ENCODE measurements at places on chromosomes 3 and 15.
A peak's percentile ranks its signal among the peaks of the same experiment; 100 is the strongest.

GRCh38 chr15:76345880-76346668 lies 9.5 kb downstream of the ISL2 start:
- DNase-seq = peak; percentile 56

- DNase-seq = peak; percentile 79
Observed at GRCh38 chr15:47717036-47717612, at the start of gene SEMA6D. Gene SEMA6D, plus strand, starts transcription at chr15:47717505. Its CDS starts 42,294 bp downstream, at chr15:47759799.

DNA sequence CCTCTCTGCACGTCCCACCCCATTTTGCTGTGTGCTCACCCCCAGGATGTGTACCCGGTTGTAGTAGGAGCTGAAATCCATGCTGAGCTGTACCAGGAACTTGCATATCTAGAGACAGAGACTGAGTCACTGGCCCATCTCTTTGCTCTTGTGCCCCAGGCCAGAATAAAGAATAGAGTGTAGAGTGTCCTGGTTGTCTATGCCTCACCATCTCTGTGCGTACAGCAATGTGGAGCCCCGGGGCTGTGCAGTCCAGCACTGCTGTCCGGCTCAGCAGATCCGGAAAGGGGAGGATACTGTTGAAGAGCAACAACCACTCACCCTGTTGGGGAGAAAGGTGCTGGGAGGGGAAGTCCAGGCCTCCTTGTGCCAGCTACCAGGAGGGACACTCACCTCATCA lies 2.6 kb downstream of the DALRD3 start:
- DNase-seq = peak; percentile 57

GRCh38 chr15:40776537-40777141 lies 6.9 kb downstream of the C15orf62 start:
- DNase-seq = peak; percentile 50

- DNase-seq = no peak
Observed at GRCh38 chr3:141403576-141403975, 35.3 kb downstream of the ZBTB38 start.

DNA sequence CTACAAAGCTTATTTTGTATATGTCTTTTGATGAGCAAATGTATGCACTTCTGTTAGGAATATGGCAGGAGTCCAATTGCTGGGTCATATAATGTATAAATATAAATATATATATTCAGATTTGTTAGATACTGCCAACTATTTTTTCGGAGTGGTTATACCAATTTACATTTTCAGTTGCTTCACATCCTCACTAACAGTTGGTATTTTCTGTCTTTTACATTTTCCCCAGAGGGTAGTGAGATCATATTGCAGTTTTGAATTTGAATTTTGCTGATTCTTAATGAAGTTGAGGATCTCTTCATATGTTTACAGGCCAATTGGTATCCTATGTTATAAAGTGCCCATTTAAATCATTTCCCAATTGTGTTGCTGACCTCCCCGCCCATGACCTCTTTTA lies 139.0 kb upstream of the KCNMB2 start:
- no peak for DNase-seq

GRCh38 chr3:191985691-191986090 lies 524.7 kb downstream of the PYDC2 start:
- DNase-seq = peak; percentile 62

- no peak for DNase-seq
Observed at GRCh38 chr3:127260826-127261555, 26.9 kb downstream of the PRR20G start.

- peak; percentile 88 for DNase-seq
Observed at GRCh38 chr3:151219056-151219455, 16.0 kb upstream of the GPR171 start.

GRCh38 chr3:161371441-161372320 lies at the start of gene SPTSSB:
Gene SPTSSB, minus strand, starts transcription at chr3:161371517. Its CDS starts 25,194 bp downstream, at chr3:161346323.
- peak; percentile 28 for DNase-seq

GRCh38 chr3:128262457-128262856 lies 109.2 kb downstream of the EEFSEC start:
- no peak for DNase-seq

DNA sequence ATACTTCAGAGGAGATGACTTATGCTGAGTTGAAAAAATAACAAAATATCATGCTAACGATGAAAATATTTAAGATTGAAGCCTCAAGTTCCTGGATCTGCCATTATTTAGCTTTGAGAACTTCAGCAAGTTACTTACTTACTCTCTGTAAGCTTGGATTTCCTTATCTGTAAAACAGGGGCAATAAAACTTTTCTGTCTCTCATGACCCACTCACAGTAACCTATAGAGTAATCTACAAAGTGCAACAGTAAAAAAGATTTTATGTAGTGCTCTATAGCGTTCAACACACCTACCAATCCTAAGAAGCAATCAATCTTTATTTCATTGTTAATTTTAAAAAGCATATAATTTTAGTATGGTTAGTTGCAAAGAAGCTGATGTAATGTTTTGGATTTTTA lies 478.6 kb downstream of the ZIC1 start:
- no peak for DNase-seq

DNA sequence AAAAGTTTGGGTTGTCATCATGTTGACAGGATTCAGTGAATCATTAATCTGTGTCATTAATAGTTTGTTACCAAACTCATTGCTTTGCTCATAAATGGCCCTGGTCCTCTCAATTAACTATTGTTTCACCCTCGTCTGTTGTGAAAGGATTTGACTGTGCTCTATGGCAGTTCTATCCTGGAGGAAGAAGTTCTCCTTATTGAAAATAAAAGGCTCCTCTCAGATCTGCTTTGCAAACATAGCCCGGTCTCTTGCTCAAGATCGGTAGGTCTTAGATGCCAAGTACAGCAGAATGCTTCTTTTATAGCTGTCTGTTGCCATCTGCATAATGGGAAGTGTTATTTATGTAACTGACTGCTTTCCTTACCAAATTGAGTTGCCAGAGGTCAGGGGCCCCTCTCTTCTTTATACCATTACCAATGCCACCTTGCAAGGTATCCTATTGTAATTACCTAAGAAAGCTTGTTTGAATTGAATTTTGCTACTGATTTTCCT lies 146.5 kb downstream of the EBLN2 start:
- no peak for DNase-seq

DNA sequence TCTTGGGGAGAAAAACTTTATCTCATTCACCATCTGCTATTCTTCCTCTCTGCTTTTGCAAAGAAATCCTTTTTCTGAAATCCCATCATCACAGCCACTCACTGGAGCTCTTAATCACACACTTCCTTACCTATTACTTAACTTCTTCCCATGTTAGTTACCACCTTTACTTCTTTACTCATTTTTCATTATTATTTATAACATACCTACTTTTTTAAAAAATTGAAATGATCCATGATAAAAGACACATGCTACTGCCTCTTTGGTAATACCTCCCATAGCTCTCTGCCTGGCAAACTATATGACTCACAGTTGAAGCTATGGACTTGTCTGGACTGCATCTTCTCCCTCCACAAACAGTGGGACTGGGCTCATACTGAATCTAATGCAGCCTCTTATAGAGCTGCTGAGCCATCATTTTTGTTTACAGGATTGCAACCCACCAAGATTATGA lies 150.3 kb downstream of the TNIK start:
- peak; percentile 66 for DNase-seq

DNA sequence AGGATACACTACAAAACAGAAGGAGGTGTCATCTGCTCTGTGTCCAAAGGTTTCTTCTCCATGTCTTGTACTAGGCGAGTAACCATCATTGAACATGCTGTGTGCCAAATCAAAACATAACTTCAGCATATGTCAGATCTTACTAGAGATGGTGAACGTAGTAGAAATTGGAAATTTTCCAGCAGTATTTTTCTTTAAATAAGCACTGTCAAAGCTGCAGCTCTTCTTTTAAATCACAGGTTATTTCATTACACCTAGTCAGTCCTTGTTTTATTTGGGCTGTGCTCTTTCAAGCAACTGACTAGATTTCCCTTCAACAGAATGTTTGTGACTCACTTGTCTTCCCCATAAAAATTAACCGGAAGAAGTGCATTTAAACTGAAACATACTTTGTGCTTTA lies 46.5 kb downstream of the MSL2 start:
- peak; percentile 67 for DNase-seq

- no peak for DNase-seq
Observed at GRCh38 chr3:136995652-136996051, 37.9 kb downstream of the IL20RB start.

GRCh38 chr3:16026753-16027152 lies 147.7 kb upstream of the GALNT15 start:
- no peak for DNase-seq

DNA sequence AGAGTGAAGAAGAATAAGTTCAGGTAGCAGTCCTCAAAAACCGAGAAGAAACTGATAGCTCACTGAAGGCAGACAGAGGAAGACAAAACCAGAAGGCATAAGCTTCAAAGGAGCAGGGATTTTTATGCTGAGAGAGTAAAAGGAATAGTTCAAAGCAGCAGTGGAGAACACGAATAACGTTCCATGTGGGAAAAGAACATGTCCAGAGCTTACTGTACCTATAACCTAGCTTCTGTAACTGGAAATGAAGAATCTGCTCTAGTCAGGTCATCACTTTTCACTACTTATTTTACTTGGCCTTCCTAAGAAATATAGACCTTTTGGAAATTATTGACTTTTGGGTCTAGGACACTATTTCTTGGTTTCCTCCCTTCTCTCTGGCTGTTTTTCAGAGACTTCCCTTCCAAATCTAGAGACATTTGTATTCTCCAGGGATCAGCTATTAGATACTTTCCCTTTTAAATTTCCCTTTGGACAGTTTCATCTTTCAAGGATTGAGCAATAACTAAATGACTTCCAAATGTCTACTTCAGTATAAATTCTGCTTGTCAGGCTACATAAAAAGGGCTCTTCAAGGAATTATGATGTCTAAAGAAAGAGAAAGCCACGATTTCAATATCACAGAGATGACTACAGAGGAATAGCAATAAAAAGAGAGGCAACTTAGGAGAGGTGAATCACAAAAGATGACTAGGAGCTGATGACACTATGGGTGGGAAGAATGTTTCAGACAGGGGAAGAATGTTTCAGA lies 46.7 kb downstream of the UBE3A start:
- DNase-seq = peak; percentile 85

GRCh38 chr15:50496692-50497091 lies 49.8 kb downstream of the USP50 start:
- DNase-seq = no peak

DNA sequence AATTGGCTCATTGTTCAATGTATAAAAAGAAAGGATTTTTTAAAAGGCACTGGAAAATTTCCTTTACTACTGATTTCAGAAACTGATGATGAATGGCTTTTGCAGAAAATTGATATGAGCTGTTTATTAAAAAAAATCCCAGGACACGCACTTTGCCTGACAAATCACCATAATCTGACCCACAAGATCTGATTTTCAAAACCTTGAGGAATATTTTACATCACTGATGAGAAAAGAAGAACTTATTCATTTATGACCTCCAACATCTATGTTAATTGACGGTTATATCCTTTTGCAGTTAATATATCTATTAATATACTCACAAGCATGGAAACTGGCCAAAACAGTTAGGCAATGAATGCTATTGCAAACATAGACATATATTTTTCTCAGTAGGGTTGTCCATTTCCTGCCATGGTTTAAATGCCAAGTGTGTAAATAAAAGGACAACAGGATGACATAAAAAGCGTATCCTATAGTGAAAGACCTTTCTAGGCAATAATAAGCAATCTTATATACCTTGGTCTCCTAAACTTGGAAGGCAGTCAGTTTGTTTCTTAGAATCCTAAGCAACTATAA lies 109.7 kb upstream of the SLC7A14 start:
- DNase-seq = no peak

- DNase-seq = peak; percentile 56
Observed at GRCh38 chr3:188749010-188749617, 422.7 kb upstream of the TPRG1 start.

- DNase-seq = no peak
Observed at GRCh38 chr15:23039917-23040281, 530 bp upstream of the TUBGCP5 start.

- DNase-seq = no peak
Observed at GRCh38 chr3:84946240-84946639, 12.5 kb upstream of the CADM2 start.

GRCh38 chr15:71044006-71044405 lies 71.3 kb upstream of the THSD4 start:
- peak; percentile 70 for DNase-seq

GRCh38 chr15:96029172-96029571 lies 301.3 kb upstream of the NR2F2 start:
- no peak for DNase-seq

DNA sequence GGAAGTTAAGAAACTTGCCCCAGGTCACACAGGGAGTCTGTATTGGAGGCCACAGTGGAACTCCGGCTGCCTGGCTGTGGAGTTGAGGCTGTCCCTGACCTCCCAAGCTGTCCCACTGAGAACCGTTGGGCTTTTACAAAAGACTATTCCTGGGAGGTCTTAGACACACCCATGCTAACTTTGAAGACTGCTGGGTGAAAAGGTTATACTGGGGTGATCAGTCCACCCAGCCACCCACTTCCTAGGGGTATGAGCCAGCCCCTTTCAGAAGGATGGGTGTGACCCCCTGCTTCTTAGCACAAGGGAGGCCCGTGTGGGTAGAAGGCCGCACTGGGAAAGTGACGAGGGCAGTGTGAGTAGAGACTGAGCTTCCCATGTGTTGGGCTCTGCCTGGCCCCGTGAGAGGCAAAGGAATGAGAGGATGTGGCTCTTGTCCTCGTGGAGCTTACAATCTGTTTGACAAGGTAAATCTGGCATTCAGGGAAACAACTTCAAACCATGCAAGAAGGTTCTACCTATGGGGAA lies 19.0 kb downstream of the MRAS start:
- DNase-seq = no peak

- DNase-seq = no peak
Observed at GRCh38 chr3:152058856-152059255, 185.4 kb downstream of the SUCNR1 start.

DNA sequence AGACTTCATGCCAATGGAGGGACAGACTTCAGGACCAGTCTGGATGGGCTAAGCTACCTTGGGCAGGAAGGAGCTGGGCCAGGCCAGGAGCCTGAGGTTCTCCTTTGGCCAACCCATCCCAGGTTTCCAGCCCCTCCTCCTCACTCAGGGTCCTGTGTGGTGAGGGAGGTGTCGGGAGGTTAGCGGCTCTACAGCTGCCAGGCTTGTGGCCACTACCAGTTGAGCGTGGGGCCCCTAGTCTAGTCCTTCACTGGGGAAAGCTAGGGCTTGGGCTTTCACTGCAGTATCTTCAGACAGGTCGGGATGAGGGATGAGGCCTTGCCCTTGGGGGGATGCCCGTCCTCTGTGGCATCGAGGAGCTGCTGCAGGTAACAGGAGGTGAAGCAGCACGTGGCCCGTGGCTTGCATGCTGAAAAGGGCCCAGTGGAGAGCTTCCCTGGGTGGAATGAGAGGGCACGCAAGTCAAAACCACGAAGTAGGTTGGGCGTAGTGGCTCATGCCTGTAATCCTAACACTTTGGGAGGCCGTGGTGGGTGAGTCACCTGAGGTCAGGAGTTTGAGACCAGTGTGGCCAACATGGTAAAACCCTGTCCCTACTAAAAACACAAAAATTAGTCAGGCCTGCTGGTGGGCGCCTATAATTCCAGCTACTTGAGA lies 8.5 kb upstream of the FANCD2 start:
- peak; percentile 91 for DNase-seq

GRCh38 chr3:172315401-172316091 lies 132.7 kb downstream of the GHSR start:
- peak; percentile 68 for DNase-seq

- DNase-seq = no peak
Observed at GRCh38 chr3:167732313-167733065, 2.2 kb downstream of the PDCD10 start.

- DNase-seq = peak; percentile 78
Observed at GRCh38 chr3:128278761-128279600, 125.7 kb downstream of the EEFSEC start.

GRCh38 chr3:56453011-56453410 lies 15.3 kb downstream of the ERC2 start:
- no peak for DNase-seq

- DNase-seq = no peak
Observed at GRCh38 chr3:124509884-124510283, 220.4 kb upstream of the UMPS start.
